Caki2 (cell line): ENCODE measurements at places on chromosomes 7 and 10. TPM values are rescaled to one million over a fixed set of nuclear protein-coding genes. Genes with fewer than 3 reads are reported as not detected.

GRCh38 chr7:54632696-54633095 is 90.5 kb downstream of the VSTM2A start:
- no peak for DNase-seq

DNA sequence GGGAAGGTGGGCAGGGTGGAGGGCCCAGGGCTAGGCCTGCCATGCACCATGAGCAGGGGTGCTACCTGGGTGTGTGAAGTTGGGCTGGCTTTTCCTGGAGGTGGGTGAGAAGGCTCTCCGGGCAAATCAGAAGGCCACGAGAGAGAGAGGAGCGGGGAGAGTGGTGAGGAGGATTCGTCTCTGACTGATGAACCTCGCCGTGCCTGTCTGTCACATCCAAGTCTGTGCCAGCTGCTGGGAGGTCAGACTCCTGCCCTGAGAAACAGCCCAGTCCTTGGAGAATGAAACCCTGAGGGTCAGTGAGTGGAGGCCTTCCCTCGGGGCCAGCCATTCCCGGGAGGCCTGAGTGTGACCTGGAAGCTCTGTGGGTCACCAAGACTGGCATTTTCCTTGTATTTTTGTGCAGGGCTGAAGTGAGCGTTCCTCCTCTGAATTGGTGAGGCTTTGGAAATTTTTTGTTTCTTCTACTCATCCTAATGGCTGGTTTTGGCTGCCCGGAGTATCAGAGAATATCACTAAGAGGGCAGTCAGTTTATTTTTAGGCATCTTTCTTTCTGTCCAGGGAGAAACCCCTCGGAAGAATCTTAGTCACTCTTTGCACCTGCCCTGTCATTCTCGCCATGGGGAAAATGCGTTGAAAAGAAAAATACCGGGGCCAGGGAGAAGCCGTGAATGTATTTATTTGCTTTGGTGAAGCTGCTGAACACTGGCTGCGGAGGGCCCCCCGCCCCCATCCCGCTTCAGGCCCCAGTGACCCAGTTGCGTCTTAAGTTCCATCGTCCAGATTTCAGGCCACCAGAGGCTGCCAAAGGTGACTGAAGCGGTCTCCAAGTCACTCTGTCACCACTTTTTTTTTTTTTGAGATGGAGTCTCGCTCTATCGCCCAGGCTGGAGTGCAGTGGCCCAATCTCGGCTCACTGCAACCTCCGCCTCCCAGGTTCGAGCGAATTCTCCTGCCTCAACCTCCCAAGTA is 6.5 kb upstream of the AP5Z1 start:
- no peak for DNase-seq

GRCh38 chr10:62735464-62736167 is 68.9 kb upstream of the ADO start:
- DNase-seq: peak; percentile 89

DNA sequence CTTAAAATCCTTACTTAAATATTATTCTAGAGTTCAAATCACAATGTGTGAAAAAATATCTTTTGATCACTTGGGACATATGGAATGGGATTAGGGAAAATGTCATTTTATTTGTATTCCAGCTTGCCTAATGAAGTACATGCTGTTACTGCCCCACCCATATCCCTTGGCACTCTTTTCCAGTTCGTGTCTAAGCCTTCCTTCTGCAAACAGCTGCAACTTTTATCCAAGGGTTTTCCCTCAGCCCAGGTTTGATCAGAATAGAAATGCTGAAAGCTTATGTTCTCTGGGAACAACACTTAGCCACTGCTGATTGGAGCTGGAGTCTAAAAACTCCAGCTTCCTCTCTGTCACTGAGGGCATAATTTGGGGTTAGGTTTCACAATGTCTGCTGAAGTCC is 214.1 kb upstream of the FAM3C start:
- DNase-seq: no peak

DNA sequence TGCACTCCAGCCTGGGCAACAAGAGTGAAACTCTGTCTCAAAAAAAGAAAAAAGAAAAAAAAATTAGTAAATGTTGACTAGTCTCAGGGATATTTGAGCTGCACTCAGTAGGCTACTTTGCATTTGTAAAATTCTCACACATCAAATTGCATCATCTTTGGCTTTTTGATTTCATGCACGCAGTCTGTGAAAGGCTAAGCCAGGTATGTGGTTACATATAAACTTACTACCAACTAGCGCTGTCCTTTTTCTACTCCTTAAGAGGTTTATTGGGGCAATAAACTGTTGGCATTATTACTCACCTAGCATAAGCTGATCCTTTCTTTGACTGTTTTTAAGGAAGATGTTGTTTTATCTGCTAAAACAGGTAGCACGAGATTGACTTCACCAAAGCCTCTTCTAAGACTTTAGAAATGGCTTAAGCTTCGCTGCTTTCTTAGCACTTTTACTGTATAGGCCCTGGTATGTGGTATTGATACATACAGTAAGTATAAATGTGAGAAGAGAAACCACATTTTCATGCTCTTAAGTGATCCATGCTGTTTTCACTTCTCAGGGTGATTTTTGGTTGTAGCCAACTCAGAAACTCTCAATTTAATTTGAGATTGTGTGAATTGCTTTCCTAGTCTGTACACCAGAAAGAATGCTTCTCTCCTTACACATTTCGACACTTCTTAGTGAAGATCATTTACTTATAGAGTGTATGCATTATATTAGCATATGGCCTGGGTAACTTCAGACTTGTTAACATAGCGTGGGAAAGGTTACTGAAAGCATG is 323.9 kb downstream of the AUTS2 start:
- no peak for DNase-seq

DNA sequence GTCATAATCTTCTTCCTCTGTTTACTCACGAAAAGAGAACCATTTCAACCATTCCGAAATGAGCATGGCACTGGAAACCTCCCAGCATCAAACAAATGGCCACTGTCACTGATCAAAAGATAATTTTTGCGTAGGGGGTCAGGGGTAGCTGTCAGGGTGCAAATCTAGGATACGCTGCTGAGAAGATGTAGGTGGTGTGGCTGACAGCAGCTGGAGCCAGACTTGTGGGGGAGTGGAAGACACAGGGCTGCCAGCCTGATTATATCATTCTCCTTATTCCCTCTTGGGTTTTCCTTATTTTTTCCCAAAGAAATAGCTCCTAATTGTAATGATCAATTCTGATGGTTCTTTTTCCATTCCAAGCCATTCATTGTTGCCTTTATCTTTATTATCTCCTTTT is 266.1 kb downstream of the SORCS1 start:
- DNase-seq: no peak

The FANK1 gene
- total RNA-seq: 6.8 and 8.5 TPM in 2 replicates

The GRM8 gene
- total RNA-seq: not detected in 2 replicates

DNA sequence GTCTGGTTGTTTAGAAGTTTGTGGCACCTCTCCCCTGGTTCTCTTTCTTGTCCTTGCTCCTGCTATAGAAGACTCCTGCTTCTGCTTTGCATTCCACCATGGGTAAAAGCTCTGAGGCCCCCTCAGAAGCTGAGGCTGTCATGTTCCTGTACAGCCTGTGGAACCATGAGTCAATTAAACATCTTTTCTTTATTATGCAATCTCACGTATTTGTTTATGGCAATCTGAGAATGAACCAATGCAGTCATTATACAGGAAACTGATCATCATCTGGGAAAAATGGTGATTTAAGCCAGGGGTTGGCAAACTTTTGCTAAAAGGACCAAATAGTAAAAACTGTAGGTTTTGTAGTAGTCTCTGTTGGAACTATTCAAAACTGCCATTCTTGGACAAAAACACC is 175.4 kb downstream of the CSTF2T start:
- no peak for DNase-seq

DNA sequence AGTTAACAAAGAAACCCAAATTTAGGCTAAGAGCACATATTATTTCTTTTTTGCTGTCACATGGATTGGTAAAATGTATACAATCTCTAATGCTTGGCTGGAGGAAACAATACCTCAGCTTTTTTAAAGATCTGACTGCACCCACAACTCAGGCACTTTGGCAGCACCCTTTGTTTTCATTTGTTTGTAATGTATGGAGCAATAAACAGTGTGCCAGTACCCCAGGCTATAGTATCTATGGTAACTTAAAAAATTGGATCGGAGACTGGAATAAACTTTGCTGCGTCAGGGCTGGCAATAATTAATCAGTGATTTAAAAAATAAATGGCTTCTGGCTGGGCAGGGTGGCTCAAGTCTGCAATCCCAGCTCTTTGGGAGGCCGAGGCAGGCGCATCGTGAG is 27.2 kb downstream of the POLR1F start:
- no peak for DNase-seq

The HGF gene
- not detected in 2 replicates for total RNA-seq

DNA sequence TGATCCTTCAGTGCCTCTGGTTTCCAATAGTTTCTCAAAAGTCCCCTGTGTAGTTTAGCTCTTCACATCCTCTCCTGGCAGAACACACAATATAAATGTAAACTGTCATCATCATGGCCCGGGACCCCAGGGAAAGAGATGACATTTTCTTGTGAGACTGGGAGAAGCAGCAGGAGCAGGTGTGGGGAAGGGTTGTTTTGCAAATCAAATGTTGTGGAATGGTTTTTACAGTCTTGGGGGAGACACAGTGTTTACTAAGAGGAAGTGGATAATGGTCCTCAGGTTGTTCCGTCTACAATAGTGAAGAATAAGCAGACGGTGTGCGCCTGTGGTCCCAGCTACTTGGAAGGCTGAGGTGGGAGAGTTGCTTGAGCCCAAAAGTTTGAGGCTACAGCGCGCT is 159.1 kb downstream of the SEC23IP start:
- no peak for DNase-seq

The BPGM gene
- total RNA-seq: 3.3 and 9.4 TPM in 2 replicates

- DNase-seq: no peak
These were observed 27.5 kb downstream of the LRGUK start for GRCh38 chr7:134154581-134155130.

- DNase-seq: no peak
These were observed 59.2 kb downstream of the LHPP start for GRCh38 chr10:124520558-124521428.

The LRRC4 gene
- not detected in 2 replicates for total RNA-seq

DNA sequence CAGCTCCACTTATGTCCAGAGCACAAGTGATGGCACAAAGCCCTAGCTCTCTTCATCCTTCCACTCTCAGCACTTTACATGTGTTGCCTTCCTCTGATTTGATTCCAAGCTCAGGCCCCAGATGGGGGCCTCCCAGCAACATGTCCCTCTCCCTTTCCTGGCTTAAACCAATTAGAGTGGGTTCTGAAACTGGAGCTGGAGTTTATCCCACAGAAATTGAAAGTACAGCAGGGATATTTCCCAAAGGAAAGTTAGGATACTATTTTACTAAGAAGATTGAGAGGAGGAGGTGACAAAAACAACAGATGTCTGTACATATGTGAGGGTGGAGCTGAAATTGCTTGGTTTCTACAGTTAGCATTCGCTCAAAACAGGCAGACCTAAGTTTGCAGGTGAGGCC is 724.6 kb downstream of the AUTS2 start:
- no peak for DNase-seq

DNA sequence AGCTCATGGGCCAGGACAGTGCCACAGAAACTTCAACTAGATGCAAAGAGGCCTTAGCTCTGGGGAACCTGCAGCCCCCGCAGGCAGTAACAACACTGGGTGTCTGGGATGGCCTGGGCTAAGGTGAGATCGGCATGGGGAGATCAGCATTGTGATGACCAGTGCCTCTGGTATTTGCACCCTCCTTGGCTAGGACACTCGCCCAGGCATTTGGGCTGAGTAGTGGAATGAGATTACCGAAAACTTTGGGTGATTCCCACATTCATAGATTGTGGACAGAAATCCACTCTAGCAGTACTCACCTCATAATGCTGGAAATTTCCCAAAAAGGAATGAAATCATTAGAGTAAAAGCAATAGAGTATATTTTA is 70.6 kb upstream of the ZMIZ2 start:
- no peak for DNase-seq

The AKR1B15 gene
- total RNA-seq: 0.72 and 4.3 TPM in 2 replicates

- DNase-seq: no peak
These were observed 32.5 kb downstream of the DYDC1 start for GRCh38 chr10:80324086-80324485.

GRCh38 chr7:42511027-42511426 is 274.0 kb upstream of the GLI3 start:
- DNase-seq: no peak

GRCh38 chr7:133197972-133198544 is 54.8 kb upstream of the EXOC4 start:
- DNase-seq: no peak

GRCh38 chr10:104492329-104492940 is 138.8 kb downstream of the CFAP58 start:
- DNase-seq: no peak

The CADPS2 gene
- 6.5 and 8.6 TPM in 2 replicates for total RNA-seq

GRCh38 chr7:77753173-77753572 is 45.1 kb downstream of the TMEM60 start:
- no peak for DNase-seq

- no peak for DNase-seq
These were observed 866.3 kb downstream of the ANKRD7 start for GRCh38 chr7:119090851-119091250.
